ENCODE measurements at places on chromosomes 12 and 14.

DNA sequence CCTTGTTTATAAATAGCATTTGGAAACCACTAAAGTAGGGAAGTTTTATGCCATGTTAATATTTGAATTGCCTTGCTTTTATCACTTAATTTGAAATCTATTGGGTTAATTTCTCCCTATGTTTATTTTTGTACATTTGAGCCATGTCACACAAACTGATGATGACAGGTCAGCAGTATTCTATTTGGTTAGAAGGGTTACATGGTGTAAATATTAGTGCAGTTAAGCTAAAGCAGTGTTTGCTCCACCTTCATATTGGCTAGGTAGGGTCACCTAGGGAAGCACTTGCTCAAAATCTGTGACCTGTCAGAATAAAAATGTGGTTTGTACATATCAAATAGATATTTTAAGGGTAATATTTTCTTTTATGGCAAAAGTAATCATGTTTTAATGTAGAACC lies 4.4 kb downstream of the RAN start:
- no peak for DNase-seq

- no peak for DNase-seq
These were observed 199.7 kb upstream of the CPNE8 start for GRCh38 chr12:39105111-39105510.

DNA sequence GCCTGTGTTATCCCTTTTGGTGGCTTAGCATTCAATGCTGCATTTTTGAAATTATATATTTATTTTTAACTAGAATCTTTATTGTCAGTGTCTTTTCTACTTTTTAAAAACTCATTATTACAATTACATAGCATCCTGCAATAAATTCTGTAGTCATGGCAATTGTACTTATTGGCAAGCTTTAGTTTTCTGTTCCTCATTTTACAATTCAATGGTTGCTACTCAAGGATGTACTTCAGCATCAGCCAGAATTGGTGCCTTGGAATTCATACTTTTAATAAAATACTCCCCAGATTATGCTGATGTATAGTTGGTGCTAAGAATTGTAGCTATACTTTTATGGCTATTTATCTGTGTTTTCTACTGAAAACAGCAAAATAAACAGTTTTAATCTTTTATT lies 1756.8 kb upstream of the SEL1L start:
- no peak for DNase-seq

GRCh38 chr12:1836854-1837421 lies 16.6 kb downstream of the LRTM2 start:
- no peak for DNase-seq

- peak; percentile 1 for DNase-seq
These were observed 6.8 kb downstream of the CCDC198 start for GRCh38 chr14:57486767-57487379.

DNA sequence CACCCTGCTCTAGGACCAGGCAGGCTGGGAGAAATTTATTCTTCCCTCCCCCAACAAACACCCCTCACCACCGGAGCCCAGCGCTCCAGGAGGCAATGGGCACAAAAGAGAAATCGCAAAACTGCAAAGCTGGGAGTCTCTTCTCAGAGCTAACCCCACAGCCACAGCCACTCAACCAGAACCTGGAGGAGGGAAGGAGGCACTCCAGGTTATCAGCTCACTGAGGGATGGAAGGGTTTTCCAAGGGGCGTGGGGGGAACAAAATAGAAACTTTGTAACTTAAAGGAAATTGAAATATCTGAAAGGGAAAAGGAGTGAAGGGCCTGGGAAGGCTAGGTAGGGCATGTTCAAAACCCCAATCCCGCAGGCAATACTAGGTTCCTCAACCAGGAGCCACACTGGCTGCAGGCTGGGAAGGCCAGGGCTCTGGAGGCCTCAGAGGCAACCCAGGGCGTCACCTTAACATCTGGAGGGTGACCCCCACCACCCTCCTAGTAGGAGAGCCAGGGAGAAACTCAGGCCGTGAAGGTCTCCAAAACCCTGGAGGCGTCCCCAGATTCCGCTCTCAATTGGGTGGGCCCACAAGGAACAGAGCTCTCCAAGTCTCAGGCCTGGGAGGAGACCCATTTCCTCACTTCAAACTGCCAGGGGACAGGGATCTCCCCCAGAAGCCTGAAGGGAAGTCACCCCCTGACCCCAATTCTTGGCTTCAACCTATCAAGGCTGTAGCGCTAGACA lies 3.2 kb downstream of the KDM2B start:
- no peak for DNase-seq

DNA sequence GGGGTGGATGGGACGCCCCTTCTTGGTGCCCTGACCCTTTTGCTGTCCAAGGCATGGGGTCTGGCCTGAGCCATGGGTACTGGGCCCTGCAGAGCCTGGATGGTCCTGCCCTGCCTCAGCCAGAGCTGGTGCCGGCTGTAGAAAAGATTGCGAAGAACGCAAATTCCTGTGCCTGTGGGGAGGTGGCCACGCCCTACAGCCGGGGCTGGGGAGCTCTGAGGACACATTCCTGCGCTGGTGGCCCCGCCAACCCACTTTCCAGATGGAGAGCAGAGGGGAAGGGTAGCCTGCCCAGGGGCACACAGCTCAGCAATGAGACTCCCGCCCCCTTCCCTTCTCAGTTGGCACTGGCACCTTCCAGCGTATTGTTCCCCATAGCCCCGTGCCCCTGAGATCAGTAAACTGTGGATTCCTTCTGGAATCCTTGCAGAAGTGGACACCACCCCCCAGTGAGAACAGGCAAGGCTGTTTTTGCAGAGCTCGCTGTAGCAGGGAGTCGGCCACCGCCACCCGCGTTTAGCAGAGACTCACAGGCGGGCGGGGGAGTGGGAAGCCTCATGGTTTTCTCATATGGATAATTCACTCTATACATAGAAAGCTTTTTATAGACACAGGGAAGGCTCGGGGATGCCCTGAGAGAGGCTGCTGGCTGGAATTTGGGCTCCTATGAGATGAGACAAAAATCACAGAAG lies 8.6 kb downstream of the INF2 start:
- DNase-seq, result no peak

GRCh38 chr14:39704594-39704993 lies 272.4 kb upstream of the FBXO33 start:
- DNase-seq, result no peak

DNA sequence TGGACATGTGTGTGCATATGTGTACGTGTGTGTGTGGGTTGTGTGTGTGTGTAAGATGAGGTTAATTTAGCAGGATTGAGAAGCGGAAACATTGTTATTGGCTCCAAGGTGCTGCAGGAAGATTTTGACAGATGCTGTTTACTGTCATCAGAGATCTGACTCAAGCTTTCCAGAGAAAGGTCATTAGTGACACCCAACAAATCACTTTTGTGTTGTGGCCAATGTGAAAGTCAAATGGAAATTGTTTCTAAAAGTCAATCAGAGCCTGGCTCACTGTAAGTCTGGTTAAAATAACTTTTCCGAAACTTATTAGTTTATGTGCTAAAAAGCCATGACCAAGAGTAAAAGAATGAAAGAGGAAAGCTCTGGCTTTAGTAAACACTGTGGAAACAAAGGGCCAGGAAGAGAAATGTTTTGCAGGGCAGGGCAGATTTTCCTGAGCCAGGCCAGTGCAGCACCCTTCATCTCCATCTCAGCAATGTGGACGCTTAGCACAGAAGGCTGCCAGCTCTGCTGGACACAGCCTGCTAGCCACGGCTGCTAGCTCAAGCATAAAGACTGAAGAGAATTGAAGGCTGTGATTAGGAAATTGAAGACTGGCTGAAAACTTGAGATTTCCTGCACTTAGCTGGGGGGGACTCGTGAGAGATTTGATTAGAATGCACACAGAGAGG lies 235.8 kb downstream of the NEDD1 start:
- DNase-seq, result no peak

Measured in naive thymus-derived CD4-positive, alpha-beta T cell (primary cell).